ENCODE measurements at places on chromosomes 2 and 18.

DNA sequence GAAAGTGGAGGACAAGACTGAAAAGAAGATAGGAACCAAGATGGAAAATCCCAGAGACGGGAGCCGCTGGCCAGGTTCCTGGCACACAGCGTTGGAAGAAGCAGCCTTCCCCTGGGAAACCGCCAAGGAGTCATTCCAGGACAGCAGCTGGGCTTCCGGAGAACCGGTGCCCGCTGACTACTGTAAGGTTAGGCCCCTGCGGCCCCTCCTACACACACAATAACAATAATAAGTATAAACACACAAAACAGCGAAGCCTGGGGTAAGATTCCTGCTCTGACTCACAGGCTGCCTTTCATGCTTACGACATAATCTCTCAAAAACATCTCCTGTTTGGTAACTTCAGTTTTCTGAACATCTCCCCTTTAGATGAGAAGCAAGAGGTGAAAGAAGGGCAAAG, 28.1 kb upstream of the MYCN start:
- DNase-seq: no peak

- DNase-seq: no peak
These were observed 1.6 kb downstream of the MTCL1 start for GRCh38 chr18:8706791-8707555.

GRCh38 chr18:61333746-61334490, 688 bp downstream of the CDH20 start:
- DNase-seq: no peak

- DNase-seq: no peak
These were observed 164.3 kb downstream of the TRABD2A start for GRCh38 chr2:84716564-84716963.

DNA sequence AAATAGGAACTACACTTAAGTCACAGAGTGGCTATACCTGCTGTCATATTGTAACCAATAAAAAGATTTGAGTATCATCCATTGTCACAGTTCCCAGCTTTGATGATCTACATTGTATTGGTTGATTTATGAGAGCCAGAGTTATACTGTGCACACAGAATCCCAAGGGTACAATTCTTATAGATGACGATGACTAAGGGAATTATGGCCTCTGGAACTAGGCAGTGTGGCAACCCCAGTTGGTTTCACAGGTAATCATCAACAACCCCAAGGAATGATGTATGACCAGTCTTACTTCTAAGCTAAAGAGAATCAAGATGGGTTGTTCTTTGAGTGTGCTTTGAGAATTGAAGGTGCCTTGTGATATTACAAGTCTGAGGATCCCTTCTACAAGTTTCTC, 217.3 kb downstream of the ETAA1 start:
- no peak for DNase-seq

- DNase-seq: no peak
These were observed 433.5 kb upstream of the POU3F3 start for GRCh38 chr2:104420420-104420819.

GRCh38 chr2:52077159-52077558, 1045.2 kb upstream of the NRXN1 start:
- no peak for DNase-seq

GRCh38 chr2:240300261-240300821, 135.1 kb upstream of the GPC1 start:
- no peak for DNase-seq

DNA sequence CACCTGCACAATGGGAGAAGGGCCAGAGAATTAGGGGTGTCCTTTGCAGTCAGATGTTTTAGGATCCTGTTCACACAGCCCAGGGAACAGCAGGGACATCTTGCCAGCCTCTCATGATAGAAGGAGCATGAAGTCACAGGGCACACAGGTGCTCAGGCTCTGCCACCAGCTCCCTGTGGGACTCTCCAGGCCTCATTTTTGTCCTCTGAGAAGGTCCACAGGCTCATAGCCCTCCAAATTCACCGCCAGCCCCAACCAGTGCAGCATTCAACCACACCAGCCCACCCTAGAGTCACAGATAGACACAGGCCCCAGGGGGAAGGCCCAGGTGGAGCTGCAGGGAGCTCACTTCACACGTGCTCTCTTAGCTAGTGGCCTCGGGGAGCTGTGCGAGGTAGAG, 391.7 kb downstream of the TNS1 start:
- DNase-seq: no peak

DNA sequence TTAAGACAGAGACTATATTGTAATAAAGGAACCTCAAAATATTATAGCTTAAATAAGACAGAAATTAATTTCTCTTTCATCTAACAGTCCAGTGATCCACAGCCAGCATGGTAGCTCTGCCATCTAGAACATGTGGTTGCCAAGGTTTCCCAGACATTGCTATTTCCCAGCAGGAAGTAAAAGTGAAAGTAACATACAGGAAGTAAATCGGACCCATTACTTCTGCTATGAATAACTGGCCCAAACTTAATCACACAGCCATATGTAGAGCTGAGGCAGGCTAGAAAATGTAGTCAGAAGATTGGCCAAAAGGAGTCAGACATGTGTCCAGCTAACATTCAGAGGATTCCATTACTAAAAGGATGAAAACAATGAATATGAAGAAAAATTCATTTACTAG, 71.0 kb downstream of the NOL4 start:
- no peak for DNase-seq

- no peak for DNase-seq
These were observed 4.7 kb downstream of the EPG5 start for GRCh38 chr18:45962461-45962860.

DNA sequence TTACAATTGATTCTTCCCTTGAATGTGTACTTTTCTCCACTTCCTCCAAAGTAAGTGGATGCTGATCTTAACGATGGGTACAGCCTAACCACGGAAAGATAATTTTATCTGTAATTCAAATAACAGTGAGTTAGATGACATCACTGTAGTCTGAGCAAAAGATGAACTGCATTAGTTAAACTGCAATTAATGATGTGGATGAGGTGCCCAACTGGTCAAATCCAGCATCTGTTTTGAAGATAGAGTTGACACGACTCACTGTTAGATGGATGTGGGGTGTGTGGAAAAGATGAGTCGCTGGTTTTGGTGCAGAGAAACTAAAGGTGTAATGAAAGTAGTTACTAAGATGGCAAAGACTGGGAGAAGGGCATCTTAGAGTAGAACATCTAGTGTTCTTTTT, 270.5 kb upstream of the MEIS1 start:
- DNase-seq: no peak

DNA sequence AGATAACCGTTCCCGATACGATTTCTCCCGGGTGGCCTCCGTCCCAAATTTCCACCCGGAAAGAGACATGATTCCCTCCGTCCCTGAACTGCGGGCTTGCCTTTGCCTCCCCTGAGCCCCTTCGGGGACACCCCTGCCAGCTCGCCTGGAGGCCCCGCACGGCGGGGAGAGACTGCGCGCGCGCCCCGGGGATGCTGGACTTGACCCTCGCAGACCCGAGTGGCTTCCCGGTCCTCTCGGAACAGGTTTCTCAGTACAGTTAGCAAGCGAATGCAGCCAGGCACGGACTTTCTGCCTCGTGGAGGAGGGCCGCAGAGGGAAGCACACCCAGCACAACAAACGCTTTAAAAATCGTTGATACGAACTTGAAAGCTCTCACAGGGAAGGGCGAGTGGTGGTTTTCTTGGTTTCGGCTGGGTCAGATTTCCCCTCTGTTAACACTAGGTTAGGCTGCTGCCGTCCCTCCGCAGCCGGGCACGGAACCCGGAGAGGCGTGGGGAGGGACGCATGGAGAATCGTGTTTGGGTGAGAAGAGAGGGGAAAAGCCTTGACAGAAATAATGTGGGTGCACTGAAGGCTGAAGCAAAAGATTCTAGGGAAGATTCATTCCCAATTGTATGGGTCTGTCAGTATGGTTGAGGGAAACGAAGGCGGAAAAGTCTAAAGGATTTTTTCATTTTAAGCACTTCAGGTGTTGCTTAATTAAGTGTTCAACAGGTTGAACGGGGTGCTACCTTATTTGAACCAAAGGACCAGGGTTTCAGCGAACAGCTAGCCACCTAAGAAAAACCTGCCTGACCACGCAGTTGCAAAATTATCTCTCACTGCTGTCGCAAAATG, 916 bp downstream of the TNFRSF11A start:
- DNase-seq: no peak

GRCh38 chr2:64119369-64119768, 24.9 kb downstream of the PELI1 start:
- no peak for DNase-seq

DNA sequence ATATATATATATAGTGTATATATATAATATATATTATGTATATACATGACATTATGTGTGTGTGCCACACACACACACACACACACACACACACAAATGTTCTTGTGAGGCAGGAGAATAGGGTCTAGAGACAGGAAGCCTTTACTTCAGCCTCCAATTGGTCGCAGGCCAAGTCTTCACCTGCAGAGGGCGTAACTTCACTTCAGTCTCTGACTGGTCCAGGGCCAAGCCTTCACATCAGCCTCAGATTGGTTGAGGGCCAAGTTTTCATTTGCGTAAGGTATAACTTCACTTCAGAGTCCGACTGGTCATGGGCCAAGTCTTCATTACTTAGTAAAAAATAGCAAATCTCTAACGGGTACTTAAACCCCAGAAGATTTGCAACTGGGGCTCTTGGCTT, 13.2 kb upstream of the SS18 start:
- DNase-seq: no peak

- DNase-seq: no peak
These were observed 100.3 kb downstream of the TTC32 start for GRCh38 chr2:19801367-19802080.

DNA sequence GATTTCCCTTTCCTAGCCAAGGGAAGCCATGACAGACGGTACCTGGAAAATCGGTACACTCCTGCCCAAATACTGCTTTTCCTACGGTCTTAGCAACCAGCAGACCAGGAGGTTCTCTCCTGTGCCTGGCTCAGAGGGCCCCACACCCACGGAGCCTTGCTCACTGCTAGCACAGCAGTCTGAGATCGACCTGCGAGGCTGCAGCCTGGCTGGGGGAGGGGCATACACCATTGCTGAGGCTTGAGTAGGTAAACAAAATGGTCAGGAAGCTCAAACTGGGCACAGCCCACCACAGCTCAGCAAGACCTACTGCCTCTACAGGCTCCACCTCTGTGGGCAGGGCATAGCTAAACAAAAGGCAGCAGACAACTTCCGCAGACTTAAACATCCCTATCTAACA, 6.8 kb upstream of the CD207 start:
- DNase-seq: no peak

DNA sequence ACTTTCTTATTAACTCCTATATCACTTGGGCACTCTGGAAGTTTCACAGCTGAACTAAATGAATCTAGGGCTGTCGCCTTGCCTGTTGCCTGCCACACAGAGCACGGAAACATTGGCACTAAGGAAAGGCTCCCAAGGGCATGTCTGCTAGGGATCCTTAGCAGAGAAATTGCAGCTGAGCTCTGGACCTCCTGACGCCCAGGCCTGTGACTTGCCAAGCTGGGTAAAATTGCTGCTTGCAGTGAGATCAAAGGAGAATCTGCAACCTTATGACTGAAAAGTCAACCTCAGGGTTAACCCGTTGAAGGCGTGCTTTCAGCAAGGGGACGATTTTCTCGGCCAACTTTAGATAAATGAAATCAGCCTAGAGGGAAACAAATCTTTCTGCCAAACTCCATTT, 189.8 kb downstream of the NCK2 start:
- DNase-seq: no peak

GRCh38 chr2:212345966-212346365, 192.6 kb downstream of the ERBB4 start:
- no peak for DNase-seq

GRCh38 chr2:71721669-71722068, 268.3 kb downstream of the DYSF start:
- no peak for DNase-seq

- DNase-seq: no peak
These were observed 198.1 kb upstream of the NRP2 start for GRCh38 chr2:205484215-205484614.
